ENCODE measurements at places on chromosomes 12 and 14.

GRCh38 chr12:2457215-2457932 is 337.4 kb upstream of the FKBP4 start:
- no peak for DNase-seq

DNA sequence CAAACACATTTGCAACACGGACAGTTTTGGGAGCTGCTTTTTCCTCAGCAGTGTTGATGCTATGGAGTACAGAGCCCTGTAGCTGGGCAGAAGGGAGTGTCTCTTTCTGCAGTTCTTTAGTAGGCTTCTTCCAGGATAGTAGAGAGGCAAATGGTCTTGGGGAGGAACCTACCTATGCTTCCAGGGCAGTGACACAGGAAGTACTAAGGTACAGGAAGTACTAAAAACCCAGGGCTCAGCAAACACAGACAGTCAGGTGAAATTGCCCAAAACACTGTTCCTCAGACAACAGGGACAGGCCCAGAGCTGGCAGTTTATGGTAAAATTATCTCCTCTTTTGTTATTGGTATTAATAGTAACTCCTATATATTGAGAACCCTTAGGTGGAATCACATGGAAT is 217.6 kb downstream of the TTC8 start:
- no peak for DNase-seq

- DNase-seq: no peak
These were observed 110.9 kb downstream of the GPATCH2L start for GRCh38 chr14:76262641-76263040.

DNA sequence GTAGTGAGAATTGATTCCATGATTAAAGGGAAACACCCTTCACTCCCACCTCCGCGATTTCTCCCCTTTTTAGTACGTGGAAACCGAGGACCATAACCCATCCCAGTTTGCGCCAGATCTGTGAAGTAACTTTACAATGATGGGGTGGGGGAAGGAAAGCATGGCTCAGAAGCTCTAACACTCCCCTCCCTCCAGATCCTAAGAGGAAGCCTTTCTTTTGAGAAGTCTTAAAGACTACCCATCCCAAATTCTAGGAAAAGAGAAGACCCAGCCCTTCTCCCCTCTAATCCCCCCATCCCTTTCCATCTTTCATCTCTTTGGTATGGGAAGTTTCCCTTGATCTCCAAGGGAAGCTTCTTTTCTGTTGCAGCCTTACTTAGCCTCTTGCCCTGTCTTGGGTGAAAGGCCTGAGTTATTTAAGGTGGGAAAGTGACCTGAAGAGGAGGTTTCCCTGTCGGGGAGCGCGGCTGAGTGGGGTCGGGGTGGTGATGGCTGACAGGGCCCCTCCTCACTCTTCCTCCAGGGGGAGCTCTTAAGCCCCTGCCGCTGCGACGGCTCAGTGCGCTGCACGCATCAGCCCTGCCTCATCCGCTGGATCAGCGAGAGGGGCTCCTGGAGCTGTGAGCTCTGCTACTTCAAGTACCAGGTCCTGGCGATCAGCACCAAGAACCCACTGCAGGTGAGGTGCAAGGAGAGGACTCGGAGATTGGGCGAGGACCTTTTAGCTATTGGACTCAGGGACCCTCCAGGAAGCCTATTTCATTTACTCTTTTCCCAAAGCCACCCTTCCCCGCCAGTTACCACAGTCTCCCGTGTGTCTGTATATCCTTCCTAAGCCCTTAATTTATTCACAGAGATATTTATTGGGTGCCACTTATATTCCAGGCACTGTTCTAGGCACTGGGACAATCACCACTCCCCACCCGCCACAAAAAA is 1.8 kb downstream of the MARCHF9 start:
- no peak for DNase-seq

DNA sequence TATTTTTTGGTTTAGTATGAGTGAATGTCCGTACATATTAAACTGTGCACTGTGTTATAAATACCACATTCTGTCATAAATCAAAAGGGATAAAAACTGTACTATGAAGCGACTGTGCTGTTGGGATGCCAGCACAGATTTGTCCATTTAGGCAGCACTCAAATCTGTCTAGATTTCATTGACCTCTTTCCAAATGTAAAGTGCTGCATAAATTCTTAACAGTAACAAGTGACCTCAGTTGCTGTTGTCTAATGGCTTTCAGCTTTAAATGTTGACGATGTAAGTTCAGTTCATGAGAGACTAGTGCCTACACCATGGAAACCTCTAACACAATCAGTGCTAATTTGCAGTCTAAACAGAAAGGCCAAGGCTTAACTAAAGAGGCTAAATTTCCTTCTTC is 531.4 kb upstream of the LMO3 start:
- no peak for DNase-seq

GRCh38 chr12:75571204-75571603 is 59.8 kb upstream of the KRR1 start:
- no peak for DNase-seq

DNA sequence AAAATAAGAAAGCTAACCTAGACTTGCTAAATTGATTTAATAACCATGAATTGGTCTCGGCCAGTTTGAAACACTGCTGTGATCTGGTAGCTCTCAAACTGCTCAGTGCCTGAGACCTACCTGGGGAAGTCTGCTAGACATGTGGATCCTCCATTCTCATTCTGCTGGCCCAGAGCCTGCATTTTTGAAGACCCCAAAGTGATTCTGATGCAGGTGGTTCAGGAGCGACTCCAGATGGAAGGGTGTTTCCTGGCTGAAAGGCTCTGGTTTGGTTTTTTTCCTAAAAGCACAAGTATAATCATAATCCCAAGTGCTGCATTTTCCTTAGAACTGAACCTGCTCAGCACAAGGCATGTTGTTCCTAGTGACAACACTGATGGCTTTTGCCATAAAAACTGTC is 159.5 kb downstream of the ZNF664 start:
- no peak for DNase-seq
